ENCODE measurements at places on chromosomes 6 and 20.
A peak's percentile ranks its signal among the peaks of the same experiment; 100 is the strongest.

DNA sequence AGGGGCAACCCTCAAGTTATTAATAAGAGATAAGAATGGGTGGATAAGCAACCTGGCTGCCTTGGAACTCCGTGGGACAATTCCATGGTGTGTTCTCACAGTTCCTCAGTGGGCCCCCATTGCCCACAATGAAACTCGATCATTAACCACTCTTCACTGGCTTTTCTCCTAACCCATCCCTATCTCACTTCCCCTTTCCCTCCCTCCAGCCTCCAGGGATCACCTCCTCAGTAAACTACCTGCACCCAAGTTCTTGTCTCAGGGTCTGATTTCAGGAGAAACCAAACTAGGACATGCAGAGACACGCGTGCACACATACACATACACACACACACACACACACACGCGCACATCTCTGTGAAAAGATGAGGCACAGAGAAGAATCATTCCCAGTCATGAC is 37.7 kb upstream of the FOXP4 start:
- no peak for DNase-seq

GRCh38 chr20:973785-974194 is 28.3 kb downstream of the RSPO4 start:
- DNase-seq = peak; percentile 41

GRCh38 chr6:1087154-1087843 is 224.6 kb upstream of the FOXQ1 start:
- DNase-seq = no peak

DNA sequence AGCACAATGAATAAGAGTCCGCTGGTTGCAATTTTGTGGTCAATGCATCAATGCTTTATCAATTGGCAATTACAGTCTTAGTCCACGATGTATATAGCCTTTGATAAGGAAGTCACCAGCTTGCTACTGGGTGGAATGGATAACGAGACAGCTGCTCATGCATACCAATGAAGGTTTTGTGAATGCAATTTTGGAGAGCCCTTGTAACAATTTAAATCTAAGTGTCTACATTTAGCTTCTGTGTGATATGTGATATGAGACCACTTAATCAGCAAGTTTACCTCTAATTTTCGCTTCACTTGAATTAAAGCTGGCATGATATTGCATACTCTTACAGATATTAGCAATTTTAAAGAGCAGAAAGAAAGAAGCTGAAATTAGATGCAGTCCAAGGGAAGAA is 543.9 kb downstream of the RNF144B start:
- no peak for DNase-seq

DNA sequence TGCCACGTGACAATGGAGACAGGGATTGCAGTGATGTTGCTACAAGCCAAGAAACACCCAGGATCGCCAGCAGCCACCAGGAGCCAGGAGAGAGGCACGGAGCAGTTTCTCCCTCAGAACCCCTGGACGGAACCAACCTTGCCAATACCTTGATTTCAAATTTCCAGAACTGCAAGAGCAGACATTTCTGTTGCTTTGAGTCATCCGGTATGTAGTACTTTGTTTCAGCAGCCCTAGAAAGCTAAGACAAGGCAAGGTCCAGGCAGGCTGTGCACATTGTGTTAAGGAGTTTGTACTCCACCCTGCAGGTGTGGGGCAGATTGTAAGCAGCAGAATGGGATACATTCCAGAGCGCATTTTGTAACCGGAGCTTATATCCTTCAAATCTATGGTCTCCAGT is 48.3 kb downstream of the TRERF1 start:
- DNase-seq = no peak

DNA sequence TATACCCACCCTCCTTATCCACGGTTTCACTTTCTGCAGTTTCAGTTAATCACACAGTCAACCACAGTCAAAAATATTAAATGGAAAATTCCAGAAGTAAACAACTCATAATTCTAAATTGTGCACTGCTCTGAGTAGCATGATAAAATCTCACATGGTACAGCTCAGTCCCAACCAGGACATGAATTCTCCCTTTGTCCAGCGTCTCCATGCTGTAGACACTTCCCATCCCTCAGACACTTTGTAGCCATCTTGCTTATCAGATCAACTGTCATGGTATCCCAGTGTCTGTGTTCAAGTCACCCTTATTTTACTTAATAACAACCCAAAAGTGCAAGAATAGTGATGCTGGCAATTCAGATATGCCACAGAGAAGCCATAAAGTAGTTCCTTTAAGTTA is 94.7 kb downstream of the PDE10A start:
- no peak for DNase-seq

DNA sequence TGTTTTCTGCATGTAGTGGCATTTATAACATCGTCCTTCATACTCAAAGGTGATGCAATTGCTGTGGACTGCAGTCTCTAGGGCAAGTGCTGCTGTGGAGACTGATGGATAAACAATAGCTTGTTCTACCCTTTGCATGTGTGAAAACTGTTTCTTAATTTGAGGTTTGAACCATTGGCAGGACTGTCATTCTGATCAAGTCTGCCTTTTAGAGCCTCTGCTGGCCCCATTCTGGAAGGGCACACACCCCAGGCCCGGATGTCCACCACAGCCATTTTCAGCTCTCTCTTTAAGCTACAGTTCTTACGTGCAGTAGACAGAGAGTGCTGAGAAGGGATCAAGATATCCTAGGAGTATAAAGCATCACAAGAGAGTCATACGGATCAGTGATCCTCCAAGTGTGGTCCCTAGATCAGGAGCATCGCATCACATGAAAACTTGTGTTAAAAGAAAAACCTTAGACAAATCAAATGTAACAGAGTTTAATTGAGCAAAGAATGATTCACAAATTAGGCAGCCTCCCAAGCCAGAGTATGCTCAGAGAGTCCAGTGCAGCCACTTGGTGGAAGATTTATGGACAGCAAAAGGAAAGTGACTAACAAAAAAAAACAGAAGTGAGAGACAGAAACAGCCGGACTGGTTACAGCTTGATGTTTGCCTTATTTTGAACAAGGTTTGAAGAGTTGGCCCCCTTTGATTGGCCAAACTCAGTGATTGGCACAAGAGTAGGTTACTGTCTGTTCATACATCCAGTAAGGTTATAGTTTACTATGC is 52.0 kb downstream of the FRK start:
- DNase-seq = no peak

- DNase-seq = no peak
Observed at GRCh38 chr20:43490038-43490437, 17.5 kb upstream of the L3MBTL1 start.

DNA sequence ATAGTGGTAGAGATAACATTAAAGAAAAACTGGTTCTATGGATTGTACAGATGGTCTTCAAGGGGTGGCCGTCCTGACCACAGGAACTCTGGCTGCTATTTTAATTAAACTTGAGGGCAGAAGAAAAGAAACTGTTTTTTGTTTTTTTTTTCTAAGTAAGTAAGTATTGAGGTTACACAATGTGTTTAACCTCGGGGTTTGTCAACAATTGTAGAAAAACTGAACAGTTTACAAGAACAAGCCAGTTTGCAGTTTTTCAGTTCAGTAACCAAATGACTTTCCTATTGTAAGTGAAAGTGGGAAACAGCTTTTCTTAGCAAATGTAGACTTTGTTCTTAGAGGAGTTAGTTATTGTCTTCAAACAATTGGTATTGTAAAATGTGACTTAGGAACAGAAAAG is 77.0 kb downstream of the PLCB1 start:
- DNase-seq = no peak

GRCh38 chr6:152401978-152402377 is 235.2 kb downstream of the SYNE1 start:
- no peak for DNase-seq

DNA sequence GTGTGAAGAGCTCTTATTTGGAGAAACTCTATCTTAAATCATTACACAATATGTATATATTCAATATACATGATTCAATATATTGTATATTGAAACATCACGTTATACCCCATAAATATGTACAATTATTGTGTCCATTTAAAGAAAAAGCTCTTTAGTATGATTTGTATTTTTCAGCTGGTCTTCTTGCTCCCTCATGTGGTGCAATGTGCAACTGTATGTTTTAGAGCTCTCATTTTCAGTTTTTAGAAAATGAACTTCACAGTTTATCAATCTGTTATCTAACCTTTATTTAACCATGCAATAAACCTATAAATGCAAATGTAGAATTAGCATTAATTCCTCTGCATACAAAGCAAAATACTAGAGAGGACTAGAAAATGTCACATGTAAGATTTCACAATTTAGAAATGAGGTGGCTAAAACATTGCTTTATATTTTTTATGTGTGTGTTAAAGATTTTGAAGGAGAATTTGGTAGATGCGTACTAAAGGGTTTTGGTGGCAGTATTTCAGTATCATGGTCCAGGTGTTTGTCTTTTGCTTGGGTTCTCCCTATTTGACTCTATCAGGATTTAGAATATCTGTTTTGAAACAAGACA is 167.1 kb downstream of the PHF3 start:
- no peak for DNase-seq

GRCh38 chr6:3195695-3196497 is 31.6 kb downstream of the TUBB2B start:
- DNase-seq = no peak

DNA sequence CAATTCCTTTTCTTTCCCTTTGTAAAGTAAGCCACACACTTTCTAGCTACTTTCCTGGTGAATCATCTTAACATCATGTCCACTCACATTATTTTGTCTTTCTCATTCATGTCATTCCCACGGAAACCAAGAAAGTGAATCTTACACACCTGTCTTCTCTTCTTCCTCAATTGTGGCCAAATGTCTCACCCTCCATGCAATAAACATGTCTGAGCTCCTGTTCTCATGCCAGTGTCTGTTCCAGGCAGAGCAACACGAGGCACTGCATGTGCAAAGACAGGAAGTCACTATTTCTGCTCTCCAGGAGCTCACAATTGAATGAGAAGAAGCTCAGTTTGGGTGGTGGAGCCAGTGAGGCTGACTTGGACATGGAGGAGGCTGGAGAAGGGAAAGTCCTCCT is 29.0 kb upstream of the TMEM244 start:
- peak; percentile 7 for DNase-seq

GRCh38 chr6:30769853-30770524 is 25.6 kb upstream of the IER3 start:
- DNase-seq = no peak

GRCh38 chr6:88490908-88491264 is 324.7 kb upstream of the CNR1 start:
- DNase-seq = no peak

DNA sequence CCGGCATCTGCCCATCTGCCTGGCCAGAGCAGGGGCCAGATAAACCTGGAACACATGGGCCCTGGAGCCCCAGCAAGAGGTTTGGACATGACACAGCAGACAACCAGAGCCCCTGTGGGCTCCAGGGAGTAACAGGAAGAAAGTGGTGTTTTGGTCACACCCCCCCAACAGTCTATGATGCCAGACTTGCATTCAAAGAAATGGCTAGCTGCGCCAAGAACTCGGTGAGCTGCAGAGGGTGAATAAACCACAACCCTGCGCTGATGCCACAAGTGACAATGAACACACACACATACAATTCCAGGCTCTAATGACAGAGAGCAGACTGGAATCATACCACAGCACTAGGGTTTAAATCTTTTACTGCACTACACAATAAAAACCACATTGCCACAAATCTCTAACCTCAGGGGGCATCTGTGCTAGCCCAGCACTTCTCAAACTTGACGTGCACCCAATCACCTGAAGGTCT is 34.0 kb downstream of the TRERF1 start:
- peak; percentile 55 for DNase-seq

GRCh38 chr6:129969064-129969463 is 49.3 kb upstream of the L3MBTL3 start:
- no peak for DNase-seq

DNA sequence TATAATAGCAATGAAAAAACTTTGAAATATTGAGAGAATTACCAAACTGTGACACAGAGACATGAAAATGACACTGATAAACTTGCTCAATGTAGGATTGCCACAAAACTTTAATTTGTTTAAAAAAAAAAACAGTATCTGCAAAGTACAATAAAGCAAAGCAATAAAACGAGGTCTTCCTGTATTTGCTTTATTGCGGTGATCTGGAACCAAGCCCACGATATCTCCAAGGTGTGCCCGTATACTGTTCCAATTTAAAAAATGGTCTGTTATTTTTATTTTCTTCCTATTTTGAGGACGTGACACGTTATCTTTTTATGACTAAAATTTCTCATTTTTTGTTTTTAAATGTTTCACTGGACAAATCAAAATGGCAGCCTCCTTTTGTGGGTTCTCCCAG is 25.5 kb downstream of the EYA2 start:
- DNase-seq = no peak

DNA sequence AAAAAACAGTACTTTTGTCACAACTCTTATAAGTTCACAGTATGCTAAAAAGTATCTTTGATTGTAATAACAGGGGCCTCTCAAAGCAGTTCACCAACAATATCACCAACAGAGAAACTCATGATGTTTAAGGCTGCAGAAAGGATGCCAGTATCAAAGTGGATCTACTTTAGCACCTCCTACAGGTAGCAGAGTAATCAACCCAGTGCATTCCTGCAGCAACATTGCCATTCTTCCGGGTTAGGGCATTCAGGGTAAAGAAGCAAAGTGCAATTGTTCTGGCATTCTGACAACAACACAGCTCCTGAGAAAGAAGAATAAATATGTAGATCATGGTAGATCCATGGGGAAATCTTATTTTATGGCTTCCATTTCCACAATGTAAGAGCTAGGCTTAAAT is 7.6 kb upstream of the SLC17A4 start:
- DNase-seq = no peak

DNA sequence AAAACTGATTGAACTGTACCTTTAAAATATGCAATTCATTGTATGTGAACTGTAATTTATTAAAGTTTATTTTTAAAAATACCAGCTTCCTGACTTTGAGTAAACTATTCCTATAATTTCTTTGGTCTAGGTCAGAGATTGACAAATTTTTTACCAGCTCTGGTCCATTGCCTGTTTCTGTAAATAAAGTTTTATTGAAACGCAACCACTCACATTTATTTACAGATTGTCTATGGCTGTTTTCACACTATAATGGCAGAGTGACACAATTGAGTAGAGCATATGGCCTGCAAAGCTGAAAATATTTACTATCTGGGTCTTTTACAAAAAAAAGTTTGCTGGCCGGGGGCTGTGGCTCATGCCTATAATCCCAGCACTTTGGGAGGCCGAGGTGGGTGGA is 33.0 kb upstream of the NFATC2 start:
- no peak for DNase-seq

GRCh38 chr6:136550330-136551071 is at the start of gene MAP7:
TSS of gene MAP7 (minus strand) at chr6:136550422. CDS start at chr6:136550408, 14 bp downstream.
- peak; percentile 79 for DNase-seq

GRCh38 chr6:32146287-32146686 is 5.5 kb downstream of the PRRT1 start:
- DNase-seq = no peak

DNA sequence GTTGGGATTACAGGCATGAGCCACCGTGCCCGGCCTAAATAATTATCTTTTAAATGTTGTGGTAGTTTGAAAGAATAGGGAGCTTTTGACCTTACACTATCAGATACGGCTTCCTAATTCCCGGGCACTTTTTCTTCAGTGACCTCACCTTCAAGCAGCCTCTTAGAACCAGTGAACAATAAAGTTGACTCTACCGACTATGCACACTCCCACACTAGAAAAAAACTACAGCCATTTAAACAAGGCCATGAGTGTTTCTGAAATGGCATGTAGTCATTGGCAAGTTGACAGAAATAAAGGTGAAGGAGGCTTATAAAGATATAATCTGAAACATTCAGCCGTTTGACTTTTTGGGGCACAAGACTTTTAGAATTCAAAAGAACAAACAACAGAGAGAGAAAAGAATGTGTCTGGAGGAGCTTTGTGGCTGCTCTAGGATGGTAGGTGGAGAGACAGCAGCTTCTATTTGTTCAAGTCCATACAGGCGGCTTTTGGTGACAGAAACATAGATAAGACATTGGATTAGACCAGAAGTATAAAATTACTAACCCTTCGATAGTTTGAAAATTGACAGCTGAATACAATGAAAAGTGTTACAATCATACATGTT is 75.2 kb downstream of the GJA1 start:
- no peak for DNase-seq
